ENCODE measurements at places on chromosomes 13 and 19.
A peak's percentile ranks its signal among the peaks of the same experiment; 100 is the strongest.

GRCh38 chr19:51514866-51515481 lies 13.4 kb upstream of the SIGLEC12 start:
- peak; percentile 52 for DNase-seq

- DNase-seq, result no peak
Observed at GRCh38 chr13:46676378-46676725, 120.6 kb downstream of the ESD start.

DNA sequence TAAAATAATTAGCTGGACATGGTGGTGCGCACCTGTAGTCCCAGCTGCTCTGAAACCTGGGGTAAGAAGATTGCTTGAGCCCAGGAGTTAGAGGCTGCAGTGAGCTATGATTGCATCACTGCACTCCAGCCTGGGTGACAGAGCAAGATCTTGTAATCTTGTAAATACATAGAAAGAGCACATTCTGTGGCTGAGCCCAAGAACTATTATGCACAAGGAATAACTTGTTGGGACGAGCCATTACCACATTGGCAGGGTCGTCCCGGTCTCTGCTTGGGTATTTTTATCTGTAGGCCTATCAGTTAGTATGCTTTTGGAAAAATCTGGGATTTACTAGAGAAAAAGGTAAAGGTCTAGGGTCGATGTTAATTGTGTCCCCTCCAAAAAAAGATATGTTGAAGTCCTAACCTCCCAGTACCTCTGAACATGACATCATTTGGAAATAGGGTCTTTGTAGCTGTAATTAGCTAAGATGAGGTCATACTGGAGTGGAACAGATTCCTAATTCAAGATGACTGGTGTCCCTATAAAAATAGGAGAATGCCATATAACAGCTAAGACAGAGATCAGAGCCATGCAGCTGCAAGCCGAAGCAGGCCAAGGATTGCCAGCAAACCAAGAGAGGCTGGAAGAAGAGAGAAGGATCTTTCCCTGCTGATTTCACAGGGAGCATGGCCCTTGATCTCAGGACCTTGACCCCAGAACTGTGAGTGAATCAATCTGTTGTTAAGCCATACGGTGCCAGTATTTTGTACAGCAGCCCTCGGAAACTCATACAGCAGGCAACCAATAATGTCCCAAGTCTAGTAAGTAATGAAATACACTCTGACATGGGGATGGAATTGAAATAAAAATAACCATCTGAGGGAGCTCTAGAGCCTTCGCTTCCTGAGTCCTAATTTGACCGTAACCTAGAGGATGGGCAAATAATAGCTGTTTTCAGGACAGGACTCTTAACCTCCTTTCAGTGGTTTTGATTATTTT lies 77.0 kb downstream of the TM9SF2 start:
- peak; percentile 22 for DNase-seq

DNA sequence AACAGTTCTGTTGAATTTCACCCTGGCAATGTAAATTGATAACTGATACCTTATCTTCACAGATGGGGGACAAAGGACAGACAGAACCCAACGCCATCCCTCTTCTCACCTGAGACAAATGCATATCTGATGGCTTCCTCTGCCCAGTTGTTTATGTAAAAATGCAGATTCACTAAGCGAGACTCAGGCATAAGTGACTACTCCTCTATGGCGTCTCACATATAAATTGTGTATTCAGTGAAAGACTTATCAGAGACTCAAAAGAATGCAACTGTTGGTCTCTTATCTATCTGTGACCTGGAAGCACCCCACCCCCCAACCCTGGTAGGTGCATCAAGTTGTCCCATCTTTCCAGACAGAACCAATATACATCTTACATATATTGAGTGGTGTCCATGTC lies 13.3 kb upstream of the CALM3 start:
- no peak for DNase-seq

GRCh38 chr13:44786756-44787155 lies 202.5 kb downstream of the NUFIP1 start:
- DNase-seq, result no peak

DNA sequence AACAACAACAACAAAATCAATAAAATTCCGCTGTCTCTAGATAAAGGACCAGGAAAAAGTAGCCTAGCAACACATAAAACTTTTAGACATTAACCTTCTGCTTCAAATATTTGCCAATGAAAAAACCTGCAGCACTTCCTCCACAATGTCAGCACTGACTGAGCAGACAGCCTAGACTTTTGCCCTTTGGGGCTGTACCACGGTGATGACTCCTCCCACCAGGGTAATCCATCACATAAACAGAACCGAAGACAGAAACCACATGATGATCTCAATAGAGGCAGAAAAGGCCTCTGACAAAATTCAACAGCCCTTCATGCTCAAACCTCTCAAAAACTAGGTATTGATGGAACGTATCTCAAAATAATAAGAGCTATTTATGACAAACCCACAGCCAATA lies 30.2 kb upstream of the TRPC4 start:
- no peak for DNase-seq

GRCh38 chr19:45960595-45961235 lies 12.9 kb downstream of the NOVA2 start:
- no peak for DNase-seq

- peak; percentile 14 for DNase-seq
Observed at GRCh38 chr19:3186160-3186688, 494 bp downstream of the NCLN start.

- DNase-seq, result no peak
Observed at GRCh38 chr19:7677669-7678311, 900 bp downstream of the MCEMP1 start.

GRCh38 chr13:91748416-91749089 lies 350.1 kb downstream of the GPC5 start:
- no peak for DNase-seq

GRCh38 chr13:84925443-84925842 lies 873.8 kb downstream of the SLITRK6 start:
- peak; percentile 3 for DNase-seq

DNA sequence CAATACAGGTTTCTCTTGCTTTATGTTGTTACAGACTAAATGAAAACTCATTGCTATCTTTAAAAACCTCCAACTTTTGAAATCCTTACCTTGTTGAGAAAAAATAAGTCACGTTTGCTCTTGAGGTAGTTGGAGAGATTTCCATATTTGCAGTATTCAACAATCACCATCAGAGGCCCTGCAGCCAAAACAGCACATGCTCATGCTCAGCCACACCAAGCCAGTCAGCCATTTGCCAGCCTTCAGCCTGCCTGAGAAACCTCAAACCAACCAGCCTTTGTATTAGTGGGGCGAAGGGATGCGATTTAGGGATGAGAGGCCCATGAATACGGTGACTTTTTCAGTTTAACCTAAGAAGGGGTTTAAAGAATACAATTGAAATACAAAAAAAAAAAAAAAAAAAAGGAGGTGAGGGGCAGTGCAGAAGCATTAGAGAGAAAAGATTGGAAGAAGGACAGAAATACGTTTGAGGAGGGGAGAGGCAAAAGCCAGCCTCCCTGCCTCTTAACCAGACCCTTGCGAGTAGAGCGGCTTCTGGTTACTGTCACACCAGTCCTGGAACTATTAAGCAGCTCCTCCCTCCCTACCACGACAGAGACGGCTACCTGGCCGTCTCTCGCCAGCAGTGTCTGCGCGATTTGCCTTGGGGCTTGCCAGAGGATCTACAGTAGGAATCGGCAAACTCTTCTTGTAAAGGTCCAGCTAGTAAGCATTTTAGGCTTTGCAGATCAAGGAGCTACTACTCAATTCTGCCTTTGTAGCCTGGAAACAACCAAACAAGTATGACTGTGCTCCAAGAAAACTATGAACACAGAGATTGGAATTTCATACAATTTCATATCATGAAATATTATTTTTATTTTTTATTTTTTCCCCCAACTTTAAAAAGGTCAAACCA lies 167.3 kb downstream of the FLT1 start:
- DNase-seq, result no peak

DNA sequence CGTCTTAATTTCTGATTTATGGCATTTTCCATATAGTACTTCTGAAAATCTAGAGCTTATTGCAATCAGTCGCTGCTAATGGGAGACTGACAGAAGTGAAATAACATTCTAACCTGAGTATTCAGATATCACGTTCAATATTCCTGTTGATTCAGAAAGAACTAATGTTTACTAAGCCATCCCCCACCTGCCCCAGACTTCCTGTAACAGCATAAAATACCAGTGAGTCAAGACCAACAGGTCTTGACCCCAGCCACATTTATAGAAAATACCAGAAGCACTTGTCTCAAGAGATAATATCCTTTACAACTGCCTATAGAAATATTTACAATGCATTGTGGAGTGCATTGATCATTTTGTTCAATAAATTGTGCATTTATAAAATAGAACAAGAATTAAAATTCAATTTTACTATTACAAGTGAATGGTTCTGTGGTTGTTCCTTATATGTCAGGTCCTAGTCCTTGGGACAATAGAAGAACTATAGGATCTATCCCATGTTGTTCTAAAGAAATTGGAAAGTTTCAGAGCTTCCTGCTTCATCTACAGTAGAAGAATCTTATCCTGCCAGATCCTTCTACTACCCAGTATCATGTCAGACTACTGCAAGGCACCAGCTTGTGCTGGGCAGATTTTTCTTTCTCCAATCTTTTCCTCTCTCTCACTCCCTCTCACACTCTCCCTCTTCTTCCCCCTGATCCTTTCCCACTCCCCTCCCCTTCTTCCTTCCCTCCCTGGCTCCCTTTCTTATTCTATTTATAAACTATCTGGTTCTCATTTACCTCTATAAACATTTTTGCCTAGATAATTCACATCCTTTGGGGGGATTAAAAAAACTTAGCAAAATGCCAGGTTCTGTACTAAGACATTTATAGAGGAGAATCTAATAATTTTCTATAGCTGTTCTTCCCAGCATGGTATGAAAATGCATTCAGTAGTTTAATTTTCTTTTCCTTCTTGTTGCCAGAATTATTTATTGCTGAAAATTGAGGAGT lies 629.9 kb downstream of the DIAPH3 start:
- peak; percentile 30 for DNase-seq

GRCh38 chr19:23116802-23117571 lies at the start of gene ZNF730:
Gene ZNF730 (plus strand): TSS chr19:23117025. CDS start chr19:23117174, 149 bp downstream.
- peak; percentile 76 for DNase-seq

DNA sequence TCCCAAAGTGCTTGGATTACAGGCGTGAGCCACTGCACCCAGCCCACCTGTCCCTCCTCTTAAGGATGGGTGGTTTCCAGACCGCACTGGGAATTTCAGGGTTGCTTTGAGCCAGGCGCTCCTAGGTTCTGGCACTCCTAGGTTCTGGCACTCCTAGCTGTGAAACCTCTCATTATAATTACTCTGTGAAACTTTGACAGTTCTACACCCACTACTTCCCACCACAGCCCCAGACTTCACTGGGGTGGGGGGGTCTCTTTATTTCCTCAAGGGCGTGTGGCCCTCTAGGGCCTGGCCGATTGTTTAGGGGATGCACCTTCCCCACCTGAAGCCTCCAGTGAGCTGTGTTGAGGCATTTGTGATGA lies 2.3 kb upstream of the ADAMTS10 start:
- DNase-seq, result no peak

- peak; percentile 92 for DNase-seq
Observed at GRCh38 chr13:114015111-114015968, 41.5 kb upstream of the C13orf46 start.

GRCh38 chr13:82294226-82294625 lies 1588.0 kb downstream of the SLITRK1 start:
- DNase-seq, result no peak

- DNase-seq, result no peak
Observed at GRCh38 chr19:42422901-42423461, 4.2 kb downstream of the LIPE start.

- peak; percentile 11 for DNase-seq
Observed at GRCh38 chr19:54653181-54653809, 9.5 kb upstream of the LILRB4 start.

GRCh38 chr13:31074756-31075155 lies 86.9 kb downstream of the HSPH1 start:
- DNase-seq, result no peak

- DNase-seq, result no peak
Observed at GRCh38 chr13:47004540-47004939, 107.7 kb upstream of the HTR2A start.

- DNase-seq, result peak; percentile 95
Observed at GRCh38 chr19:6070720-6071485, 39.4 kb downstream of the RFX2 start.

DNA sequence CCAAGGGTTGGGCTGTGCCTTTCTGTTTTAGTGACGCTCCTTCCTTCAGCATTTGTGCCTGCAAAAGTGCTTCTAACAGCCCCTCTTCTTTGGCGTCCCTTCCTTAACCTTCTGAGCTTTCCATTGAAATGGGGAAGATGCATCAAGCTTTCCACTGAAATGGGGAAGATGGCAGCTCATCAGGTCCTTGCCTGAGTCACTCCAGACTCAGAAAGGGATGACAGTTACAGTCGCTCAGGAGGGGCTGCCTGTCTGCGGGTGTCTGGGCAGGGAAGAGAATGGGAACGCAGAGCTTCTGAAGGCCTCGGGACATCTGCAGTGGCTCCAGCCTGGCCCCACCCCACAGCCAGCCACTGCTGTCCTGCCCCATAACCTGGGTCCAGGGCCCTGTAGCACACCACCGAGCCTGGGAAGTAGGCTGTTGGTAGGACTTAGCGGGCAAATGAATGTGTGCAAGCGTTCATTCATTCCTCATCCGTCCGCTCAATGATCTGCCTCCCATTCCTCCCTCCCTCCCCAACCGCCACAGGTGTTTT lies 9.8 kb downstream of the AP1M1 start:
- no peak for DNase-seq

DNA sequence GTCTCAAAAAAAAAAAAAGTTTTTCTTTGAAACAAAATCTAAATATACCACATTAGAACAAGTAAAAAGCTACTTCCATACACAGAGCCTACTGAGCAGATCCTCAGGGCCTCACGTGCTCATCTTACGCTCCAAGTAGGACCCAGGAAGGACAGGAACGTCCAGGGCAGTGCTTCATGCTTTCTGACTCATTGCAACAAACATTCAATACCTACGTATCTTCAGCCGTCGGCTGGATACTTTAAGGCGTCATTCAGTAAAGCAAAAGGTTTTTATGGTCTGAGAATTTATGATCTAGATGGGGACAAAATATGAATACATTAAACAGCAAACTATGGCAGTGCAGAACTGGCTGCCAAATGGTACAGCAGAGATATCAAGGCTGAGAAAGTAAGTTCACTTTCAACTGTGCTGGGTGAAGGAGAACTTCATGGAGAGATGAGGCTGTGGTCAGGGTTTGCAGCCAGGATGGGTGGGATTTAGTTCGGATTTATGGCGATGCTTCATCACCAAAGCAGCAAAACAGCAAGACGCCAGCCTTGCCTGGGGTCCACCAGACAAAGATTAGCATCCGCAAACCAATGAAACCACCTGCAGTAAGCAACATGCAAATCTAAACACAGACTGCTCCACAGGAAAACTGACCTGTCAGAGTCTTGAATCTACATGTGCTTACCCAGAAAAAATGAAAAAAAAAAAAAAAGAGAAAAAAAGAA lies 20.5 kb downstream of the CARS2 start:
- peak; percentile 91 for DNase-seq

DNA sequence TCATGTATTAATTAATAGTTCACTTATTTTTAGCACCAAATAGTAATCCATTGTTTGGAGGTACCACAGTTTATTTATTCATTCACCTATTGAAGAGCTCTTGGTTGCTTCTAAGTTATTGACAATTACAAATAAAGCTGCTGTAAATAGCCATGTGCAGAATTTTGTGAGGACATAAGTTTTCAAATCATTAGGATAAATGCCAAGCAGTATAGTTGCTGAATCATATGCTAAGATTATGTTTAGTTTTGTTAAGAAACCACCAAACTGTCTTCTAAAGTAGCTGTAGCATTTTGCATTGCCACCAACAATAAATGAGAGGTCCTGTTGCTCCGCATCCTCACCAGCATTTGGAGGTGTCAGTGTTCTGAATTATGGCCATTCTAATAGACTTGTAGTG lies 2126.8 kb downstream of the PCDH9 start:
- no peak for DNase-seq

GRCh38 chr13:108086678-108087077 lies 128.7 kb downstream of the LIG4 start:
- DNase-seq, result no peak

GRCh38 chr13:29756506-29756905 lies 93.9 kb downstream of the UBL3 start:
- DNase-seq, result peak; percentile 51
